Right cardiac atrium (tissue), 5 donors: ENCODE measurements at places on chromosomes 1 and 21. TPM values are rescaled to one million over a fixed set of nuclear protein-coding genes. Genes with fewer than 3 reads are reported as not detected.

The LBR gene
- total RNA-seq: 21.6 TPM

The SHISAL2A gene
- not detected for total RNA-seq

The ZBTB18 gene
- 32.0 TPM for total RNA-seq

The TAS1R1 gene
- total RNA-seq: not detected

The PDPN gene
- 12.6 TPM for total RNA-seq

The CASZ1 gene
- total RNA-seq: 98.9 TPM

GRCh38 chr1:85048296-85049064, at the start of gene MCOLN3:
Gene MCOLN3, minus strand, starts transcription at chr1:85048500. Its CDS starts 3,140 bp downstream, at chr1:85045360.
- peak; percentile 28 for DNase-seq

DNA sequence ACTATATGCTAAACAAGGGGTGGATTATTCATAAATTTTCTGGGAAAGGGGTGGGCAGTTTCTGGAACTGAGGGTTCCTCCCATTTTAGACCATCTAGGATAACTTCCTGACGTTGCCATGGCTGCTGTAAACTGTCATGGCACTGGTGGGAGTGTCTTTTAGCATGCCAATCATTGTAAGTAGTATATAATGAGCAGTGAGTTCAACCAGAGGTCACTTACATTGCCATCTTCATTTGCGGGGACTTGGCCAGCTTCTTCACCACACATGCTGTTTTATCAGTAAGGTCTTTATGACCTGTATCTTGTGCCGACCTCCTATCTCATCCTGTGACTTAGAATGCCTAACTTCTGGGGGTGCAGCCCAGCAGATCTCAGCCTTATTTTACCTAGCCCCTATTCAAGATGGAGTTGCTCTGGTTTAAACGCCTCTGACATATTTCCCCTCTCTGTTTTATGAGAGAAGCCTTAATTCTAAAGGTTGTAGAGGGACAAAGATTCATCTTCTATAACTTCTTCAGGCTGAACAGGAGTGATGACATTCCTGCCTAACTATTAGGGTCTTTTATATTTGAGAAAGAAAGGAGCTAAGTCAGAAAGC, 60.4 kb downstream of the DIP2A start:
- DNase-seq: no peak

DNA sequence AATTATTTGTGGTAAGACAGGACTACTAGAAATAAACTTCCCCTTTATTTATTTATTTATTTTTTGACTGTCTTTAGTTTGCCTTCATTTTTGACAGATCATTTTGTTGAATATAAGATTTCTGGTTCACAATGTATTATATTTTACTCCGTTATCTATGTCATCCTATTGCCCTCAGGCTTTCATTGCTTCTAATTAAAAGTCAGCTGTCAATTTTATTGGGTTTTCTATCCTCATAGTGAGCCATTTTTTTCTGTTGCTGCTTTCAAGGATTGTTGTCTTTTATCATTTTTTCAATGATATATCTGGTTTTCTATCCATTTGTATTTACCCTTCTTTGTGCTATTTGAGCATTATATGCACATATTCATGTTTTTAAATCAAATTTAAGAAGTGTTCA, 866.2 kb downstream of the LRRIQ3 start:
- DNase-seq: no peak

DNA sequence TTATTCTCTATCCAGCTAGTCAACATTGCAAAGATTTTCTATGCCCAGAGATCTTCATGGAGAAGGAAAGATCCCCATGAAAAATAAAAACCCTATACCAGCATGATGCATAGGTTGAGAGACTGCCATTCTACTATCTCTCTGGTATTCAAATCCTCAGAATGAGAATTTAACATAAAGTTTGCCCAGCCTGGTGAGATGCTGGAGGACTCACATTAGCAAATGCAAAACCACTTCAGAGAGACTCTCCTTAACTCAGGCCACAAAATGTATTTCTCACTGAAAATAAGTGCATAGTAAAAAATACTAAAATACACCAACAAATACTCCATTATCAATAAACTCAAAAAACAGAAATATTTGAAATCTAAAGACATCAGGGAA, 430.0 kb upstream of the RUNX1 start:
- DNase-seq: no peak

DNA sequence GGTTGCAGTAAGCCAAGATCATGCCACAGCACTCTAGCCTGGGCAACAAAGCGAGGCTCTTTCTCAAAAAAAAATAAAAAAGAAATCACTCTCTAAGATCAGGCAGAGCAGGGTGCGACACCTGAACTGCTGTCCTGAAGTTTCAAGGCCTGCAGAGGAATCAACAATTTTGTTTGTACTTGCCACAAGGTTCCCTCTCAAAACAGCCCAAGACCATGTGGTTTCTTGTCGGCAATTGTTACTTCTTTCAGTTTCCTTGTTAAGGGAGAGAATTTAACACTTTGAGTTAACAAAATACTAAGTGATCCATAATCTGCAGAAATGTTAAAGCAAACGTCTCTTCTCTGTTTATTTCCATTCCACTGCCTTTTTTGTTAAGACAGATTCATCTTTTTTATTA, 36.5 kb downstream of the MACO1 start:
- DNase-seq: no peak

- DNase-seq: no peak
Observed at GRCh38 chr1:28323720-28324119, 5.1 kb upstream of the MED18 start.

DNA sequence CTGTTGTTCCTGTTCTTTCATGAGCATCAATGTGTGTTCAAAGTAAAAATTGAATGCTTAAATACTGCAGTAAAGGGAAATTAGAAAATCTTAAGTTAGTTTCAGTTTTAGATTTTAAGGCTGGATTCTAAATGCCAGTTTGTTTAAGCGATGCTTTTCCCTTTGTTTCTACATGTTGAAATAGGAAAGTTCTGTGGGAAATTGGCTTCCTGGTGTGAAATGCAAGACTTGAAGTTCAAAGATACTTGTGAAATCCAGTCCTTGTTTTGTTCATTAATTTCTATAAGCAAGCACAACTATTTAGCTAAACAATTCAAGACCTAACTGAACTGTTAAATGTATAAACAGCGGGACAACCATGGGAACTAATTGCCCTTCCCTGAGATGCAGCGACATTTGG, 149.1 kb downstream of the LYPLAL1 start:
- no peak for DNase-seq

GRCh38 chr1:6745073-6745472, 40.2 kb upstream of the CAMTA1 start:
- DNase-seq: no peak

GRCh38 chr1:213245260-213245910, 194.3 kb downstream of the RPS6KC1 start:
- no peak for DNase-seq

GRCh38 chr1:113133038-113133437, 60.0 kb downstream of the LRIG2 start:
- DNase-seq: no peak

DNA sequence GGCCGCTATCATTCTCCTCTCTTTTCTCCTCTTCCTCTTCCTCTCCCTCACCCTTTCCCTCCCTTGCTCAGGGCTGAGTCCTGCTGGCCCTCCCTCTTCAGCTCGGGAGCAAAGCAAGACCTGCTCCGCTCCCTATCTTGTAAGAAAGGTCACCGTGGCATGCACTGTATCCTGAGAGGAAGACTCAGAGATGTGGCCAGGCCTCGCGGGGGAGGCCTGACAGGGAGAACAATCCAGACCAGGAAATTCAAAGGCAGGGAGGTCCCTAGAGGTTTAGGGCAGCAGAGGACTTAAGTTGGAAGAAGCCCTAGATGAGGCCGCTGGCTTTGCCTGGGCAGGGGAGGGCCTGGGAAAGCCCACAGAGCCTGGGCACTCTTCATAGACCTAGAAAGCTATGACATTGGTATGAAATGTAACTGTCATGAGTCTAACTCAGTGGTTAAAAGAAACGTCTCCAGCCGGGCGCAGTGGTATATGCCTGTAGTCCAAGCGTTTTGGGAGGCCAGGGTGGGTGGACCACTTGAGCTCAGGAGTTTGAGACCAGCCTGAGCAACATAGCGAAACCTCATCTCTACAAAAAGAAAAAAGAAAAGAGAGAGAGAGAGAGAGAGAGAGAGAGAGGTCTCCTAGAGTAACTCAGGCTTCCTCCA, 14.6 kb upstream of the PTAFR start:
- peak; percentile 73 for DNase-seq

DNA sequence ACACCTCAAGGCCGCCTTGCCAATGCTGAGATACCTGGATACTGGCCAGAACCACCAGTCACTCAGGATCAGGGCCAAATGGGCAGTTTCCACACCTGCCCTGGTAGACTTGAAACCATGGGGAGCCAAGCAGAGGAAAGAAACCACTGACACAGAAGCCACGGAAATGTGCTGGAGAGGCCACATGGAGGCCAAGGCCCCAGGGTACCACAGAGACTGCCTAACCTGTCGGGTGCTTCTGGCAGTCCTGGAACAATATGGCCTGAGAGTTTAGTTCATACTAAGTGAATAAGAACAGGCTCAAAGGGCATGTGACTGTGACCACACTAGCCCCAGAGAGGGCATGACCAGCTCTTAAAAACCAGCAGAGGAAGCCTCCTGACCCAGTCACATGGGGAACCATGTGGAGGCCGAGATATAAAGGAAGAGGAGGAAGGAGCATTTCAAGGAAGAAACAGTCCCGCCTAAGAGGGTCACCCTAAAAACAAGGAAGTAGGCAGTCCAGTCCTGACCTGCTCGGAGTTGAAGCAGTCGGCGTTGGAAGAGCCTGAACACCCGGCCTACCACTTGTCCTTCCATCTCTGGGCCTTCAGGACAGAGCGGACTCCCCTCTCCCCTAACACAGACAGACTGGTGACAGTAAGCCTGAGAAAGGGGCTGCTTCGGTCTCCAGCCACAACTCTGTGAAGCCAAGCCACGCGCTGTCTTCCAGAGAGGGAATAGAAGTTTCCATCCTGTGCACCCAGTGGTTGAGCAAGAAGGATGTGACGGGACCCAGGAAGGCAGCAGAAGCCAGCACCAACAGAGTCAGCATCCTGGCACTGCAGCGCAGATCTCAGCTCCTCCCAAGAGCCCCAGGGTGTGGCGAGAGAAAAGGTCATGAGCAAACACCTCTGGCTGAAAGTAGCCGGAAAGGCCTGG, at the start of gene DENND2D:
TSS of gene DENND2D (minus strand) at position 766 of the 921 bp plus-strand sequence. CDS start at position 579, 187 bp downstream.
- DNase-seq: peak; percentile 75

GRCh38 chr1:240031414-240031813, 60.3 kb upstream of the FMN2 start:
- DNase-seq: no peak
